ENCODE measurements at places on chromosomes 2 and 18. TPM values are rescaled to one million over a fixed set of nuclear protein-coding genes. Genes with fewer than 3 reads are reported as not detected.

Gene IL1R2
- 0.31 TPM for polyA plus RNA-seq

DNA sequence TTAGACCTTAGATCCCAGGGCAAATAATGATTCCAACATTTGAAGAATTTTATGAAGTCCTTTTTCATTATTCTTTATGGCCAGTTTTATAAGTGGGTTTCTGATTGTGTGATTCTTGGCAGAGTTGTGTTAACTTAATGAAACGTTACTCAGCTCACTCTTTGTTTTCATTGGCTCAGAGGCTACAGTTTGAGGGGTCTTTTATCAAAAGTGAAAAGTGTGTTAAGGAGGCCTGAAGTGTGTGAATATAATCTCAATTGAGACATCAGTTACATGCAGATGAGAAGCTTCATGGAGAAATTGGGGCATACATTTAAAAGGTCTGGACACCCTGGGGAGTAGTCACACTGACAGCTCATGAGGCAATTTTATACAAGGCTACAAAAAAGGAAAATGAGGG is 74.6 kb downstream of the ASXL3 start:
- no peak for DNase-seq

GRCh38 chr2:112686348-112687217 is 34.2 kb upstream of the NT5DC4 start:
- DNase-seq, result no peak

DNA sequence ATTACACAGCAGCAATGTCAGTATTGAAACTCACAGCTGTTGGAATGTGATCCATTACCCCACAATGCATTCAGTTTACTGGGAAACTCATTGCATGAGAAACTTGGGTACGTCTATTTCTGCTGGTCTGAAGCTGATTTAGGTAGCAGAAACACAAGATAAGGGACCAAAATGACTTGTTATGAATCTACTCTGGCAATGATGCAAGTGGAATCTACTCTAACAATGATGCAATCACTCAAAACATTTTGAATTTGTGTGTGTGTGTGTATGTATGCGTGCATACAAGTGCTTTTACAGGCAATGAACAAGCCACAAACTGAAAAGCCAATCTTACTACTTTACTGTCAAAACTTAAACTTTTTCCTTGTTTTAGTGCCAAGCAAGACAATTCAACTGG is 406.7 kb downstream of the ADCYAP1 start:
- no peak for DNase-seq

- DNase-seq, result no peak
Measured at GRCh38 chr2:158228943-158229508, 127.3 kb downstream of the UPP2 start.

- no peak for DNase-seq
Measured at GRCh38 chr18:24530630-24531111, 70.2 kb downstream of the HRH4 start.

- no peak for DNase-seq
Measured at GRCh38 chr18:37900326-37900725, 334.7 kb upstream of the CELF4 start.

Gene ACTG2
- polyA plus RNA-seq, result 5.3 TPM

- no peak for DNase-seq
Measured at GRCh38 chr18:50981381-50981780, 13.5 kb downstream of the ELAC1 start.

DNA sequence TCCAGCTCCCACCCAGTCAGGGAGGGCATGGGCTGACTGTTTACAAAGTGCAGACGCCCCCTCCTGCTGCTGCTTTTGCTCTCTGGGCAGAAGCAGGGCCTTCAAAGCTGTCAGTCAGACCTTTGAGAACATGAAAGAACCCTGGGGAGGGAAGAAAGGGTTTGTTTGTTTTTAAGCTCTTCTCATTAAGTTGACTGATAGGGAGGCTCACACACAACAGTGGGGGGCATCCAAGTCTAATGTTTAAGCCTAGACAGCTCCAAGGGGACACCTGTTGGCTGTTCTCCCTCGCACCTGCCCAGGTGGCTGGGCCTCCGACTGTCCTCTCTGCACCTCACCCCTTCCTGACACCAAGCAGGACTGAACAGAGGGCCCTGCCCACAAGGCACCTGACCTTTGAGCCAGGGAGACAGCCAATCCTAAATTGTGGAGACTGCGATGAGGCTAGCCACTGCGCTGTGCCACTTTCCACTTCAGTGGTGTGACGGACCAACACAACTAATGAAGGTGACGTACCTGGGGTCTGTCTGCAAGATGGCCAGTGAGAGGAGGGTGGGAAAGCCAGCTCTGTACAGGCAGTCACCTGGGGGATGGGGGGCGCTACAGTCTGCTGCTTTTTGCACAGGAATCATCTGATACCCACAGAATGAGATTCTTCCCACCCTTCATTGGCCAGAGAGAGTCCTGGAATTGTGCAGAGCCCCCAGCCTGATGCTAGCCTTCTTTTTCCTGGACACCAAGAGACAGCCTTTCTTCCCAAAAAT is 16.3 kb downstream of the ST6GAL2 start:
- DNase-seq, result no peak

DNA sequence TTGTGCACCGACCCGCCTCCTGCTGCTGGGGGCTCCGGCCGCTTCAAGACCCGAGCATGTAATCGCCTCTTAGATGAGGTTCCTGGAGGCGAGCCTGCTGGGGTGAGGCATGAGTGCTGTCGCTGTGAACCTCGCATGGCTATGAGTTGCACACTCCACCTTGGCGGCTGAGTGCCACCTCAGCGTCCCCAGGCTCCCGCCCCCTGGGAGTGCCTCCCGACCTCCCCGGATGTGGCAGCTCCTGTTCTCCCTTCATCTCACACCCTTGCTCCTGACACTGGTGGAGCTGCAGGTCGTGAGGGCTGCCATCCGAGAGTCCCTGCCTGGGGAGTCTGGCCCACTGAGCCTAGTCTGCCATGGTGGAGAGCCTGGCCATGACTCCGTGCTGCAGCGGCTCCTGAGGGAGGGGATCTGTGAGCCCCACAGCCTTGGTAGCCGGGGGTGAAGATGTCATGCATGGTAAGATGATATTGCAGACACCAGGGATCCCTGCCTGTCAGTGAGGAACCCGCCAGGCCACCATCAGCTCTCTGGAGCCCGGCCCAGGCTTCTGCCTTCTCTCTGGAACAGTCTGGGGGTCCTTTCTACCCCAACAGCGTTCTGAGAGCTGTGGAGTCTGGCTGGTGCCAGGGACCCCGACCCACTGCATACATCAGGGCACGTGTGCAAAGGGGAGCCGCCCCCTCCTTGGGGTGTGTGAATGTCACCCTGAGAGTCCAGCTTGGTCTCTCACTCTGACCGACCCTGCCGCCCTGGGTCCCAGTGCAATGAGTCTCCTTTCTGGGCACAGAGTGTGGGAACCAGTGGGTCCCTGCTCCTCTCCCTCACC is 61.6 kb upstream of the HS6ST1 start:
- DNase-seq, result no peak

DNA sequence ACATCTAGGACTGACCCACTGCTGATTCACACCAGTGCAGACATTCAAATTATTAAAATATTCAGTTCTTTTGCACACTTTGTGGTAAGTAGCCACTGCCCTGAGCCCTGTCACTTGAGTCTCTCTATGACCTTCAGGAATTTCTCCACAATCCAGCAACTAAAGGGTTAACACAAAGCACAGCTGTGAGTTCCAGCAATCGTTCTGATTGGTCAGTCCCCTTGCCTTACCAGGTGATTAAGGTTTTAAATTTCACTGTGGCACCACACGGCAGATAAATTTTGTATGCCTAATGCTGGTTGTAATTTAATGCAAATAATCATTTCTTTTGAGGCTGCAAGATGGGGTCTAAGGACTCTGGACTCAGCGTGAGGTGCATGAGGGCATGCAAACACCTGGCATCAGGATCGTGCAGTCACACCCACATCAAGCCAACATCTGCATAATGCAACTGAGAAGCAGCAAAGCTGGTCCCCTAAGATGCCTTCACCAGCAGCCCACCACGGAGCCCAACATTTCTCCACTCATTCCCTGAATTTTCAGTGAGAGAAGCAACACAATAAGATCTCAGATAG is 36.6 kb downstream of the SLC14A1 start:
- DNase-seq, result no peak

DNA sequence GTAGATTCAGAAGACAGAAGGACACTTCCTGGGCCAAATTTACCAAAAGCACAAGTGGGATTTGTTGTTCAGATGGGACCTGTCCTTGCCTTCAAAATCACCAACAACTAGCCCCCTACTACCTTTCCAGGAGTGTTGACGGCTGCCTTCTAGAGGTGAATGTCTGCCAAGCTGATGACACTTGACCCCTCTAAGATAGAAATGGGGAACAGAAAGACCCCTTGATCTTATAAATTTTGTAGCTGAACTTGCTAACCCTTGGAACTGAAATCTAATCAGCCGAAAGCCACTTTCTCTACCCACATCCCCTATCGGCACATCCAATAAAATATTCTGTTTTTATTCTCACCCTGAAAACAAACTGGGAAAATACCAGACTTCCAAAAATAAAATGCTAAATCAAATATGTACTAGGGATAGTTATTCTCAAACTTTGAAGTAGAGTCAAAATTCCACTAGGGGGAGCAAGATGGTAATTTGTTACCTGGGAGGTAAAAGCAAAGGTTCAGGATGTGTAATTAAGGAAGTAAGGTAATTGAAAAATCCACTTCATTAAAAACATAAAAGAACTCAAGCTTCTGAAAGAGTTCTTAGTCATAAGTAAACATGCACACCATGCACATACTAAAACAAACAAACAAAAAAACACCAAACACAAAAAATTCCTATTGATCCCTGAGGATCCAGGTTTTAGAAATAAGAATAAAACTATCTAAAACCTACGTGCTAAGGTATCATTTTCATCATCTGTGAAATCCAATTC is 119.2 kb downstream of the ANKRD44 start:
- no peak for DNase-seq

DNA sequence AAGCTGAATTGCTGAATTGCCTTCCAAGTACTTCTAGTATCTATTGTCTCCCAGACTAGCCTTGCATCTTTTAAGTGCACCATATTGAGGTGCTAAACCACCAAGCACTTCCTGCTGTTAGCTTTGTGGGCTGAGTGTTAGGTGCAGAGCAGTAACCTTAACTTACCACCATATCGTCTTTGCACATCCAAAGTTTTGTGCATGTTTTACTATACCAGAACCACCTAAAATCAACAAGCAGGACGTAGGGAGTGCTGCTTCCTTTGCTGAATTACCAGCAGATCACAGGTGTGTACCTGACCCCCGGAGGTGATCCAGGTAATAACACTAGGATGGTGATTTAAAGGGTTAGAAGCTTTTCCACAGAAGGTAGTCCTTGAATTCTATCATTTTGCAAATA is 359.9 kb upstream of the HNRNPA3 start:
- DNase-seq, result no peak

DNA sequence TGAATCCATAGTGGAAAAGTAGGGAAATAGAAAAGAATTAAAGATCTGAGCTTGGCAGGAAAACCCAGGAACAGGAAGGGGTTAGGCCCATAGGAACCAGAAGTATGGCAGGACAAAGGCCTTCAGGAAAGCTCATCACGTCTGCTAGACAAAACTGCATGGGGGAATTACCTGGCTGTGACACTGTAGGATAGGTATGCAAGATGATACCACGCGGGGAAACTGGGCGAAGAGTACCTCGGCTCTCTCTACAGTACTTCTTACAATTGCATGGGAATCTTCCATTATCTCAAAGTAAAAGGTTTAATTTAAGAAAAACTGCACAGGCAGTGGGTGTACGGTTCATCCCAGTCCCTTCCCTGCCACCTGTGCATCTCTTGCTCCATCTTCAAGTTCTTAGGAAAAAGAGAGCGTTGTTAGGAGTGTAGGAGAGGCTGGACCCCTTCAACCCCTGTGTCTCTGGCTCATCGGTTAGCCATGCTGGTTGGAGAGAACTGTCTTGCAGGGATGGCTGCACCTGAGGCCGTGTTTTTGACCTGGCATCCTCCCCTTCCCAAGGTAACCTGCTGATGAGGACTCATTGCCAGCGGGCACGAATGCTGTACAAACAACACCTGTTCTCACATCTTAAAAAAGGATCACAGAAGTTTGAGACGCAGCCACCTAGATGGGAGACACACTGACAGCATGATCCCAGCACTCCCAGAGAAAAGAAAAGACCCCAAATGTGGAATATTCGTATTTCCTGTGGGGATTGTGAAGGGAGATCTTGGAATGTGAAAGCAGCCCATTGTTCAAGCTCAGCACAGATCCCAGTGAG is 120.5 kb upstream of the COPS8 start:
- DNase-seq, result no peak

- DNase-seq, result peak; percentile 76
Measured at GRCh38 chr2:226984750-226985582, 149.1 kb downstream of the RHBDD1 start.

DNA sequence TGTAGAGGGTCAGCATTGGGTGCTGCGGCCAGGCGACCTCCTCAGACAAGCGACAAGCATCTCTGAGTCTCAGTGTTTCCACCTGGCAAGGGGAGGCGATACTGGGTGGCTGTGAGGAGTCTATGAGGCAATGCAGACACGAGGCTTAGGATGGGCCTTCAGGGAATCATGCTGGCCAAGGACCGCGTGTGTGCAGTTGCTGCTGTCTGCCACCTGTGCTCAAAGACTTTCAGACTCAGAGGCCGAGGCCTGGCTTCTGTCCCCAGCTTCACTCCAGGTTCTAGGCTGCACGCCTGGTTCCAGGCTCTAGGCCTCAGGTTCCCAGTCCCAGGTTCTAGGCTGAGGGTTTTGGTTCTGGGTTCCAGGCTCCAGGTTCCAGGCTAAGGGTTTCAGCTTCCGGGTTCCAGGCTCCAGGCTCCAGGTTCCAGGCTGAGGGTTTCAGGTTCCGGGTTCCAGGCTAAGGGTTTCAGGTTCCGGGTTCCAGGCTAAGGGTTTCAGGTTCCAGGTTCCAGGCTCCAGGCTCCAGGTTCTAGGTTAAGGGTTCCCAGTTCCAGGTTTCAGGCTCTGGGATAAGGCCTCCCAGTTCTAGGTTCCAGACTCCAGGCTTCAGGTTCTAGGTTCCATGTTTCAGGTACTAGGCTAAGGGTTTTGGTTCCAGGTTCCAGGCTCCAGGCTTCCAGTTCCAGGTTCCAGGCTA is 14.8 kb downstream of the LRRFIP1 start:
- no peak for DNase-seq

DNA sequence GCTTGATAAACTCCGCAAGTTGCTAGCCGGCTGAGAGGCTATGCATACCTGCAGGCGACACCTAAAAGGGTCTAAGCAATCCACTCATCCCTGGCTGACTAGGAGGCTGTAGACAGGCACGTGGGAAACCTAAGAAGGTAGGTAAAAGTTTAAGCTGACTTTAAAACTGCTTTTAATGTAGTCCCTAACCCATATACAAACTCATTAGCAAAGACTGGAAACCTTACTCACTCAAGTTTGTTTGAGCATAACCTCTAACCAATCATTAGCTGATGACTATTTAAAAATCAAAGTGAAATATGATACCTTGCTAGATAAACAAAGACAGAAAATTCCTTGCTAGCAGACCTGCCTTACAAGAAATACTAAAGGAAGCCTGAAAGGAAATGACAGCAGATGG is 106.4 kb downstream of the EXOC6B start:
- no peak for DNase-seq

GRCh38 chr2:104425850-104426595 is 427.9 kb upstream of the POU3F3 start:
- no peak for DNase-seq

GRCh38 chr2:176421297-176422050 is 152.2 kb downstream of the MTX2 start:
- DNase-seq, result no peak

- DNase-seq, result no peak
Measured at GRCh38 chr2:161088658-161089350, 71.4 kb upstream of the TANK start.

Gene SCN7A
- polyA plus RNA-seq, result 46.2 TPM

Measured in hindlimb muscle (tissue), 1 donor.